Naive thymus-derived CD8-positive, alpha-beta T cell (primary cell): ENCODE measurements at places on chromosomes 11 and 22. TPM values are rescaled to one million over a fixed set of nuclear protein-coding genes. Genes with fewer than 3 reads are reported as not detected.
A peak's percentile ranks its signal among the peaks of the same experiment; 100 is the strongest.

Gene PHLDA2
- not detected for polyA plus RNA-seq

Gene TSSK2
- polyA plus RNA-seq, result not detected

Gene OR2AG1
- polyA plus RNA-seq, result not detected

Gene SUSD2
- not detected for polyA plus RNA-seq

Gene OR52D1
- polyA plus RNA-seq, result not detected

Gene PRPF19
- 17.8 TPM for polyA plus RNA-seq

Gene APOA5
- not detected for polyA plus RNA-seq

Gene CLDN5
- not detected for polyA plus RNA-seq

DNA sequence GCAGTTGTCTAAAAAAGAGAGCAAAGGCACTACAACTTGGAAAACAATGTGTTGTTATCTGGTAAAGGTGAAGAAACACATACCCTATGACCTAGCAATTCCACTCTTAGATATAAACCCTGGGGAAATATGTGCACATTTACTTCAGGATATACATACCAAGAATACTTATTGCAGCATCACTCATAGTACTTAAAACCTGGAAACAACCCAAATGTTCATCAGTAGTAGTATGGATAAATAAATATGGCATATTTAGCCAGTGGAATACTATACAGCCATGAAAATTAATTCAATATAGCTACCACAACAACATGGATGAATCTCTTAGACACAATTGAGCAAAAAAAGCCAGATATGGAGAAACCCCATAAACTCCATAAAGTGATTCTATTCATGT, 26.1 kb upstream of the MICAL2 start:
- H3K27me3 ChIP-seq, result no peaks in the 10 kb centered on the region
- no peak overlapping the region for H3K27ac ChIP-seq
- no peak for DNase-seq
- H3K36me3 ChIP-seq, result no peaks in the 10 kb centered on the region

DNA sequence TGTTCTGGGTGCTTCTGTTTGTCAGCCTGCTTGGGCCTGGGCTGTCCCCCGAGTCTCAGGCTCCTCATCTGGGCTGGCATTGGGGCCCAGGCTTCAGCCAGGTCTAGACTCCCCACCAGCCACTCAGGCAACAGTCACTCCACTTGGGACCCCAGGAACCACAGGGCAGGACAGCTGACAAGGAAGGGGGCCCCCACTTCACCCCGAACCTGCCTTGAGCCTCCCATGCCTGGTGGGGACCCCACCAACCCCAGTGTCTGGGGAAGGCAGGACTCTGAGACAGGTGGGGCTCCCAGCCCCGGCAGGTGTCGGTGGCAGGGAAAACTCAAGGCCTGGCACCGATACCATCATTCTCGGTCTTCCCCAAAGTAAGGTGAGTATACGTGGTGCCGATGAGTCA, 11.7 kb upstream of the LTO1 start:
- no peaks in the 10 kb centered on the region for H3K36me3 ChIP-seq
- H3K27me3 ChIP-seq, result peaks cover 43% of the 10 kb centered on the region
- H3K4me1 ChIP-seq, result peaks cover 5% of the 10 kb centered on the region
- no peak for DNase-seq
- no peak overlapping the region for H3K4me3 ChIP-seq

DNA sequence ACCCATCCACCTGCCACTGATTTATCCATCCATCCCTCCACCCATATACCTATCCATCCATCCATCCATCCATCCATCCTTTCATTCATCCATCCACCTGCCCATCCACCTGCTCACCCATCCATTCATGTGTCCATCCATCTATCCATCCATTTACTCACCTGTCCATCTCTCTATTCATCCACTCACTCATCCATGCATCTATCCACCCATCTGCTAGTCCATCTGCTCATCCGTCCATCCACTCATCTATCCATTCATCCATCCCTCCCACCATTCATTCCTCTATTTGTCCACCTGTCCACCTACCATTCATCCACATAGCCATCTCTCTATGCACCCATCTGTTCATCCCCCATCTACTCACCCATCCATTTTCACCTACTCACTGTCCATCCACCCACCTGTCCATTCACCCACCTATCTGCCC, 48.6 kb upstream of the CCDC188 start:
- H3K27me3 ChIP-seq, result no peaks in the 10 kb centered on the region
- H3K4me1 ChIP-seq, result peaks cover 10% of the 10 kb centered on the region
- H3K36me3 ChIP-seq, result no peaks in the 10 kb centered on the region
- H3K4me3 ChIP-seq, result no peak overlapping the region
- no peak overlapping the region for H3K27ac ChIP-seq

DNA sequence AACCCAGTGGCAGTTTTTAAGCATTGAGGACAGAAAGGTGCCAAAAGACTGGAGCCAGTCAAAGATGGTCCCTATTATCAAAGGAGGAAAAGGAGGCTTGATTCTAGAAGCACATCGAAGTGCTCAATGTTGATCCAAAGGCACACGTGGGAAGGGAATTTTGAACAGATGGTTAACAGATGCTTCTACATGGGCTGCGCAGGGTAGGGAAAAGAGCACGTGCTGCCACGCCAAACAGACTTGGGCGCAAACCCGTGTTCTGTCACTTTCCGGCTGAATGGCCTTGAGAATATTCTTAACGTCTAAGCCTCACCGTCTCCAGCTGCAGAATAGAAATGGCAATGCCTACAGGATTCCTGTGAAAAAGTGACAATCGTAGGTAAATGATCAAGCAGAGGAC, 217.9 kb upstream of the MTNR1B start:
- DNase-seq, result no peak
- H3K4me1 ChIP-seq, result no peaks in the 10 kb centered on the region
- no peaks in the 10 kb centered on the region for H3K36me3 ChIP-seq
- H3K4me3 ChIP-seq, result no peak overlapping the region

DNA sequence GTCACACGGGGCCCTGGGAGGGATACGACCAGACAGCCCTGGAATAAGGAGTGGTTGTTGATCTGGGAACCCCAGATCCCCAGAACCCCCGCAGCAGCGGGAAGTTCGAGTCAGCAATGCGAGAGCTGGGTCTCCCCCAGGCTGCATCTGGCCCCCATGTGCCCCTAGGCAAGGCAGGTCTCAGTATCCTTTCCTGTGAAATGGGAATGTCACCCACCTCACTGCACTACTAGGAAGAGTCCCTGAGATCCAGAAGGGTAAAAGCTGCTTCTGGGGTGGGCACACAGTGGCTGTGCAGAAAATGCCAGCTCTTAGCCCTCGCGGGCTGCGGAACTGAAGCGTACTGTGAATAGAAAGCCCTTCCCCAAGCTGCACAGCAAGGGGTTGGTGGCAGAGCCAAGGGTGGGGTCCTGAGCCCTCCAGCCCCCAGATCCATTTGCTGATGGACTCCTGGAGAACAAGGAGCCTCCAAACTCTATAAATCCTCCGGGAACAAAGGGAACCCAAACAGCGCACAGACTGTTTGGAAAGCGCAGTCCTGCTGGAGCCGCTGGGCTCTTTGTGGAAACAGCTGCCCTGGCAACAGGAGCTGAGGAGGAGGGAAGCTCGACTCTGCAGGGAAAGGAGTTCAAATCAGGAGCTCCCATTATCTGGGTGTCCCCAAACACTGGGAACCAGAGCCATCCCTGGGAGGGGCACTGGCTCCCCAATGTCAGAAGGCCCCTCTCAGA, 68.2 kb upstream of the SHISAL1 start:
- no peak overlapping the region for H3K27ac ChIP-seq
- no peaks in the 10 kb centered on the region for H3K27me3 ChIP-seq
- no peak overlapping the region for H3K4me3 ChIP-seq

- H3K36me3 ChIP-seq, result no peaks in the 10 kb centered on the region
- H3K27ac ChIP-seq, result peak overlapping the region; percentile 93
- DNase-seq, result no peak
- H3K4me1 ChIP-seq, result peaks cover 46% of the 10 kb centered on the region
Observed at GRCh38 chr11:61092280-61092766, 10.0 kb upstream of the CD5 start.

GRCh38 chr11:77725433-77725832, 87.8 kb upstream of the CLNS1A start:
- H3K27ac ChIP-seq, result no peak overlapping the region
- H3K4me1 ChIP-seq, result peaks cover 6% of the 10 kb centered on the region
- peaks cover 7% of the 10 kb centered on the region for H3K36me3 ChIP-seq
- H3K4me3 ChIP-seq, result no peak overlapping the region

- no peaks in the 10 kb centered on the region for H3K36me3 ChIP-seq
- no peak overlapping the region for H3K4me3 ChIP-seq
- no peaks in the 10 kb centered on the region for H3K27me3 ChIP-seq
- DNase-seq, result no peak
Observed at GRCh38 chr11:1876361-1877063, 15.2 kb downstream of the PRR33 start.

GRCh38 chr11:134537296-134537695, 125.3 kb upstream of the B3GAT1 start:
- no peak overlapping the region for H3K4me3 ChIP-seq
- DNase-seq, result no peak
- H3K27ac ChIP-seq, result no peak overlapping the region
- no peaks in the 10 kb centered on the region for H3K36me3 ChIP-seq

GRCh38 chr22:46984751-46985506, 222.5 kb downstream of the TBC1D22A start:
- DNase-seq, result no peak
- no peaks in the 10 kb centered on the region for H3K27me3 ChIP-seq
- peaks cover 25% of the 10 kb centered on the region for H3K4me1 ChIP-seq
- H3K36me3 ChIP-seq, result no peaks in the 10 kb centered on the region

- DNase-seq, result no peak
- H3K27ac ChIP-seq, result no peak overlapping the region
- no peaks in the 10 kb centered on the region for H3K4me1 ChIP-seq
- H3K4me3 ChIP-seq, result no peak overlapping the region
- H3K27me3 ChIP-seq, result no peaks in the 10 kb centered on the region
Observed at GRCh38 chr11:101008961-101009689, 120.5 kb downstream of the PGR start.

GRCh38 chr11:44575288-44575672, 9.8 kb downstream of the CD82 start:
- H3K4me1 ChIP-seq, result peaks cover 76% of the 10 kb centered on the region
- no peaks in the 10 kb centered on the region for H3K27me3 ChIP-seq
- no peak for DNase-seq
- H3K36me3 ChIP-seq, result no peaks in the 10 kb centered on the region

- no peak overlapping the region for H3K27ac ChIP-seq
- peaks cover 3% of the 10 kb centered on the region for H3K36me3 ChIP-seq
- H3K4me1 ChIP-seq, result peaks cover 37% of the 10 kb centered on the region
- H3K27me3 ChIP-seq, result peaks cover 3% of the 10 kb centered on the region
- DNase-seq, result no peak
Observed at GRCh38 chr11:34437224-34438125, 1.3 kb upstream of the CAT start.

- no peaks in the 10 kb centered on the region for H3K4me1 ChIP-seq
- no peaks in the 10 kb centered on the region for H3K36me3 ChIP-seq
- no peaks in the 10 kb centered on the region for H3K27me3 ChIP-seq
- no peak for DNase-seq
- H3K4me3 ChIP-seq, result no peak overlapping the region
Observed at GRCh38 chr11:131391176-131391575, 20.8 kb downstream of the NTM start.

DNA sequence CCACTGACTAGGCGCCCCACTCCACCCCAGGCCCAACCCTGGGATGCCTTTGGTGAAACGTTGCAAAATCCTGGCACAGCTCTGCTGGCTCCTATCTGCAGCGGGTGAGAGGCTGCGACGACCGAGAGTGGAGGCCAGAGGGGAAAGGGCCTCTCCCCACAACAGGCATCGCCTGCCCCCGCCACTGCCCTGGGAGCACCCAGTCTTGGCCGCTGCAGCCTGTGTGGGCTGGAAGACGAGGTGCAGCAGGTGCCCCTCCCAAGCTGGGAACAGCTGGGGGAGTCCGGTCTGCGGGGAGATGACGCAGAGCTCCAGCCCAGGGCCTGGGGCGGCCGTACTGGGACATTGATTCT, 4.2 kb upstream of the PIM3 start:
- no peak for DNase-seq
- no peak overlapping the region for H3K4me3 ChIP-seq
- no peak overlapping the region for H3K27ac ChIP-seq
- no peaks in the 10 kb centered on the region for H3K27me3 ChIP-seq

DNA sequence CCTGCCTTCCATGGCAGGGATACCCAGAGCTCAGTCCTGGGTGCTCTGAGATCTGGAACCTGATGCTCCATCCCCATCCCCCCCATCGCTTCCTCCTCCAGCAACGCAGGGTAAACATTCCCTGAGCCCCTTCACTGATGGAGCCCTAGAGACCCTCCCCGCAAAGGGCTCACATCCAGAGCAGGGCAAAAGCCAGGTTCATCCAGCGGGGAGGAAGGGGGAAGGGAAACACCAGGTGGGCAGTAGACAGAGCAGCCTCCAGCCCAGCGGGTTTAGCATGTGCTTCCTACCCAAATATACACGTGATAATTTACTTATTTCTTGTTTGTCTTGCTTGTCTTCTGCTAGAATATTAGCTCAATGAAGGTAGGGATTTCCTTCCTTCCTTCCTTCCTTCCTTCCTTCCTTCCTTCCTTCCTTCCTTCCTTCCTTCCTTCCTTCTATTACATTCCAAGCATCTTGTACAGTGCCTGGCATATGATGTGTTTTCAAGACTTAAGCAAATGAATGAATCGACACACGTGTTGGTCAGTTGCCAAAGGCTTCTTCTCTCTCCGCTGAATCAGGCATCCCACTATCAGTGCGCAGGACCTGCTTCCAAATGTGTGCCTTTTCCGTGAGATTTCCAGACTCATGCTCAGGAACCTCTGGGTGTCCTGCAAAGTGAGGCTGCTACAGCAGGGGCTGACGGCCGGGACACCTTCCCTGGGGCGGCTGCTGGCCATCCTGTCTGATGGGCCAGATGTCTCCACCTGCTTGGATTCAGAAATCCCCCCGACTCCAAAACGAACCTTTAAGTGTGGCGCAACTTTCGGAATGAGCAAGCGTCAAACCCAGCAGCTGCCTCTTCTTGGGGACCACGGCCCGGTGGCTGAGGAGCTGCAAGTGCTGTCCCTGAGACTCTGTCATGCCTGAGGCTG, 955.1 kb downstream of the BRD1 start:
- no peak overlapping the region for H3K4me3 ChIP-seq
- H3K27me3 ChIP-seq, result peaks cover 9% of the 10 kb centered on the region
- no peaks in the 10 kb centered on the region for H3K4me1 ChIP-seq
- no peak for DNase-seq
- no peak overlapping the region for H3K27ac ChIP-seq
